ENCODE measurements at places on chromosomes 1 and 21.

DNA sequence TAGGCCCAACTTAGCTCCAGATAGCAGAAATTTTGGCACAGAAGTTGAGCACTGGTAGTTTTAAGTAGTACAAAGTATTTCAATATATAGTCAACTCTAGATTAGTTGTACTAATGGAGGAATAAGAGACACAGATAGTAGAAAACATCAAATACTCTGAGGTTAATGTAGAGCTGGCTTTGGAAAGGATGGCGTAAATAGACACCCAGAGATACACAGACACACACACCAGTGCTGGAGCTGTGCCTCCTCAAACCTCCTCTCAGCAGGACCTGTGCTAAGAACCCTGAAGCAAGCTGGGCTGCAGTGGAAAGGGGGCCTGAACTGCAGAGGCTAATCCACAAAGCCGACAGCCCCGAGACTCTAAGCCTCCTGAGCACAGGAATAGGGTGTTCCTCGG lies 67.0 kb upstream of the EDEM3 start:
- DNase-seq = no peak

DNA sequence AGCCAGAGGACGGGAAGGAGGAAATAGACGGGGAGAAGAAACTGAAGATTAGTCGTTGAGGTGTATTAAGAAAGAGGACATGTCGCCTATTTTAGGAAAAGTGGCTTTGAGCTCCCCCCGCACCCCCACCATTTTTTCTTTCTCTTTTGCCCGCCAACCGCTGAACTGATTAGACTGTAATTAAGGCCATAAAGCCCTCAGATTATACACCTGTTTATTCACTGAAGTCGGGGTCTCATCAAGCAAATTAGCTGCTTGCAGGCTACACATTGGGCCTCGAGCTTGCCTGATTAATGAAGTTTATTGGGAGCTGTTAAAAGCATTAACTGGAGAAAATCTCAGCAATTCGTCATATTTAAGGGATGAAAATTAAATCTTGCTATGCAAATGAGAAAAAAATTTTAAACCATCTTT lies 119.4 kb upstream of the RRP15 start:
- no peak for DNase-seq

DNA sequence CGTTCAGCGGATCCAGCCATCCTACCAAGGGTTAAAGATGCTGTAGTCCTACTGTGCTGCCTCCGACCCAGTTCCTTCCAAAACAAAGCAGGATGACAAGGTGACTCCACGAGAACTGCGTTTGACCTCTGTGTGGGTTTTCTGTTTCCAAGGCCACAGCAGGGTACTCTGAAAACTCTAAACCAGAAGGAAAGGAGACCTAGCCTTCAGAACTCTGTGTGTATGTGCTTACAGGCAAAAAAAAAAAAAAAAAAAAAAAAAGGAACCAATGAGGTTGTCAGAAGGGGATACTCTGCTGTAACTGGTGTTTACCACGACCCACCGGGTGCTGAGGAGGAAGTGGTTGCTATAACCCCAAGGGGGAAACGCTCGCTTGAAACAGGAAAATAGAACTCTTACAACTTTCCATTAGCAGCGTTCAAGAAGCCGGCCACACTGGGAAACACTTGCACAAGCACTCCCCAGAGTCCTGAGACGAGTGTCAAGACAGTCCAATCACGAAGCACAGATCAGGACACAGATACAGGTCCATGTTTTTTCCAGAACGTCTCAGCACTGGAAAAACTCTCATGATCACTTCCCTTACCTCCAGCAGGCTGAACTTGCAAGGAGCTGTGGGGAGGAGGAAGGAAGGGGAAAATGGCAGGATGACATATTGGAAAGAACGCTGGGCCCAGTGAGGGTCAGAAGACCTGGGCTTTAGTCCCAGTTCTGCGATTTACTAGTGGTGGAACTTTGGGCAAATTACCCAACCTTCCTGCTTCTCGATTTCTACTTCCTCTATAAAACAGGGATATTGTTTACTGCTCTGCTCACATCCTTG lies 64.0 kb downstream of the ITPKB start:
- no peak for DNase-seq

DNA sequence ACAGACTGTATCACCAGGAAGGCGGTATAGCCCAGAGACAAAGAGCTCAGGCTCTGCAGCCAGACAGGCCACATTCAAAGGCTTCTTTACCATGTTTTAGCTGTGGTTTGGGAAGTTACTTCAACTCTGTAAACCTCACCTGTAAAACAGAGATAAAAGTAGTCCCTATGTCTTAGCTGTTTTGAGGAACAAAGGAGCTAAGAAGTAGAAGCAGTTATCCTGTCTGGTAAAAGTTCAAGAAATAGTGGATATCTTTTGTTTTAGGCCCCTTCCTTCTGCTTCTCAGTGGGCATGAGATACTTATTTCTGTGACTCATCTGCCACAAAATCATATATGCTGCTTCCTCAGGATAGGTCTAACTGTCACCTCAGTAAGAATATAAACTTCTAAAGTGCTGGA lies 6.5 kb downstream of the CD34 start:
- no peak for DNase-seq

- peak; percentile 75 for DNase-seq
Observed at GRCh38 chr1:241640149-241640866, at the start of the genes CHML and OPN3. CHML (minus strand) TSS chr1:241640369; CDS start chr1:241635766, 4,603 bp downstream. OPN3 (minus strand) TSS chr1:241640369; CDS start chr1:241640254, 115 bp downstream.

DNA sequence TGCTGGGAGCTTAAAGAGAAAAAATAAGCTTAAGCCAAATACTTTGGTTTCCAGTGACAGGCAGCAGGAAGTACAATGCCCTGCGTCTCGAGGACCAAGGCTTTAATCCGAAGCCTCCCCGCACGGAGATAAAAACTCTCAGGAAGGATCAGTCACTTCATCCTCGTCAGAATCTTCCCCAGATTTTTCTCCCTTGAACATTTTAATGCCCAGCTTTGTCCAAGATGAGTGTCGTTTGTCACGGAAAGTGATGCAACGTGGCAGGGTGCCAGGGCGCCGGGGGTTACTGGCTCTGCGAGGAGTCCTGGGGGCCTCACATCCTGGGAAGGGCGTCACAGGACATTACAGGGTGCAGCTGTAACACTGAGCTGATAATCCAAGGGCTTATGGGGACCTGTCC lies 25.2 kb upstream of the PCBP3 start:
- peak; percentile 57 for DNase-seq

GRCh38 chr21:26914557-26914956 lies 52.3 kb downstream of the ADAMTS5 start:
- DNase-seq = no peak

GRCh38 chr1:27506703-27507102 lies 16.7 kb upstream of the WASF2 start:
- no peak for DNase-seq

GRCh38 chr1:172002725-172003345 lies 161.5 kb downstream of the DNM3 start:
- DNase-seq = peak; percentile 63

DNA sequence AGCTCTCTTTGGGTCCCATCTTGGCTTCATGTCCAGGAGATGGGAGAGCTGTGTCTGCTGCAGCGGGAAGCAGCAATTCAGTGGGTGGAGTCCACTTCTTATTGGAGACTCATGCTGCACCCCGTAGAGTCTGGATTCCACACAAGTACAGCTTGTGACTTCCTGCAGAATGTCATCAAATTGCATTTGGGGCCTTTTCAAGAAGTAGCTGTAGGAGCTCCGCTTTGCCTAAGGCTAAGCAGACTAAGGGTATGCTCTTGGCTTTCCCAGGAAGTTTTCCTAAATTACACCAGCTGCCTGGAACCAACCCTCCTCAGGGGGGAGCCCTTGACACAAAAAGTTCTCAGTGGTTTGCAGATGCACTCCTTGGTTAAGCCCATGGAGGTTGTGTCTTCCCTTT lies 5.7 kb upstream of the MOB3C start:
- DNase-seq = peak; percentile 41

- no peak for DNase-seq
Observed at GRCh38 chr1:57281324-57281723, 142.5 kb downstream of the DAB1 start.

DNA sequence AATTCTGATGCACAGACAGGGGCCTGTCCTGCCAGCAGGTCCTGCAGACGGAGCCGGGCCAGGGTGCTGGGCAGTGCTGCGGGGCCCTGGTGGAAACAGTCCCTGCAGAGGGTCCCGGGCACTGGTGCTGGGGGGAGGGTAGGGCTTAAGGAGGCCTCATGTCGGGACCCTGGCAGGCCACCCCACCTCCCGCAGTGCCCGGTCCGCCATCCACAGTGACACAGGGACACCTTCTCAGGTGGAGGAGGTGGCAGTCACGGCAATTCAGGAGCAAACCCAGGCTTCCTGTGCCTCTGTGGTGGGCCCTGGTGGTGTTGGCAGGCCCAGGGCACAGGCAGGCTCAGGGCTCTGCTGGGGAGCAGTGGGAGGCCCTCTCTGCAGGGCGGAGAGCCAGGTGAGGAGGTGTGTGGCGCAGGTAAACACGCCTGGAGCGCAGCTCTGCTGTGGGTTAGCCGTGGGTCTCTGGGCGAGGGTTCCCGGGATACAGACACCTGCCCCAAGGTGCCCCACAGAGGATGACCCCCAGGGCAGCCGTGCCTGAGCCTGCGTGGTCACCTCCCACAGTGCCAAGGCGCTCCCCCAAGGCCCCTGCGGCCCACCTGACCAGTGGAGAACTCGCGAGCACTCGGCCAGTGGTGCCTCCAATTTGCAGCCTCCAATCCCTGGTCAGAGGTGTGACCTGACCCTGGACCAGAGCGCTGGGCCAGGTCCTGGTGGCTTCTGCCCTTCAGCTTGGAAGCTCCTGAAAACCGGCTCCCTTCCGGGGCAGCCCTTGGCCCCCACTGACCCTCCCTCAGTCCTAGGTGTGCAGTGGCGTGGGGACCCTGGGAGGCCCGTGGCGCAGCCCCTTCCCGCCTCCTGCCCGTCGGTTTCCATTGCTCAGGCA lies 19.2 kb downstream of the COL18A1 start:
- no peak for DNase-seq

GRCh38 chr1:69139007-69139406 lies 428.7 kb upstream of the LRRC7 start:
- DNase-seq = no peak

GRCh38 chr1:90723590-90724108 lies 6.5 kb upstream of the BARHL2 start:
- peak; percentile 40 for DNase-seq

DNA sequence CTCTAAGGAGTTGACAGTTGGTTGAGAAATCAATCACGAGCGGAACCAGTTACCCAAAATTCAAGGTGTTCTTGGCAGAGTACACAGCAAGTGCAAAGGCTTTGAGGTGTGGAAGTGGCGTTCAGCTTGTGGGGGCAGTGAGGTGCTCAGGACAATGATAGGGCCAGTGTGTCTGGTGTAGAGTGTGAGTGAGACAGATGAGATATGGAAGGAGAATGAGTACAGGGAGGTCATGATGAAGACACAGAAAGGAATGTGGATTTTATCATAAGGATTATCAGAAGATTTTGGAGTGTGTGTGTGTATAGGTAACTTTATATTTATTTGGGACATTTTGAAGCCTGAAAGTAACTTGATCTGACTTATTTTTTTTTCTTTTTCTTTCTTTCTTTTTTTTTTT lies 40.9 kb downstream of the IFI44 start:
- DNase-seq = no peak

DNA sequence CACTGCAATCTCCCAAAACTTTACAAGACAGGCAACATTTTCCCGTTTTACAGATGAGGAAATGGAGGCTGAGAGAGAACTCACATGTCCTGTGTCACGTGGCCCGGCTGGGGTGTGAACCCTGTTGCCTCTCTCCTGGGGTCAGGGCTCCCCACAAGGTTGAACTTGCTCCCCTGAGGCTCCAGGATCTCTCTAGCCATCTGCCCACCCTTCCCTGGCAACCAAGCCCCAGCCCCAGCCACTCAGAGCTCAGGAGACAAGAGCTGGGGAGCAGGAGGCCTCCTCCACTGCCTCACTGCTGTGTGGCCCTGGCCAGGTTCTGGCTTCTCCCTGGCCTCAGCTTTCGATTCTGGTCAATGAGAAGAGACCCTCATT lies 11.8 kb downstream of the LAPTM5 start:
- DNase-seq = no peak

- DNase-seq = peak; percentile 87
Observed at GRCh38 chr1:167059045-167059808, 30.9 kb downstream of the GPA33 start.

GRCh38 chr1:17875171-17875881 lies 120.2 kb downstream of the ACTL8 start:
- no peak for DNase-seq

GRCh38 chr1:37890378-37891014 lies 31.1 kb upstream of the MTF1 start:
- peak; percentile 36 for DNase-seq

GRCh38 chr1:163583661-163584181 lies 262.0 kb downstream of the NUF2 start:
- DNase-seq = no peak
